ENCODE measurements at places on chromosomes 7 and 10. TPM values are rescaled to one million over a fixed set of nuclear protein-coding genes. Genes with fewer than 3 reads are reported as not detected.

GRCh38 chr10:34781711-34782110, 33.4 kb downstream of the PARD3 start:
- DNase-seq = no peak

GRCh38 chr7:22430457-22430856, 69.5 kb downstream of the STEAP1B start:
- no peak for DNase-seq

The PON1 gene
- 0.33 TPM for polyA plus RNA-seq

The CLRN3 gene
- 22.5 TPM for polyA plus RNA-seq

The ZSCAN21 gene
- 24.7 TPM for polyA plus RNA-seq

DNA sequence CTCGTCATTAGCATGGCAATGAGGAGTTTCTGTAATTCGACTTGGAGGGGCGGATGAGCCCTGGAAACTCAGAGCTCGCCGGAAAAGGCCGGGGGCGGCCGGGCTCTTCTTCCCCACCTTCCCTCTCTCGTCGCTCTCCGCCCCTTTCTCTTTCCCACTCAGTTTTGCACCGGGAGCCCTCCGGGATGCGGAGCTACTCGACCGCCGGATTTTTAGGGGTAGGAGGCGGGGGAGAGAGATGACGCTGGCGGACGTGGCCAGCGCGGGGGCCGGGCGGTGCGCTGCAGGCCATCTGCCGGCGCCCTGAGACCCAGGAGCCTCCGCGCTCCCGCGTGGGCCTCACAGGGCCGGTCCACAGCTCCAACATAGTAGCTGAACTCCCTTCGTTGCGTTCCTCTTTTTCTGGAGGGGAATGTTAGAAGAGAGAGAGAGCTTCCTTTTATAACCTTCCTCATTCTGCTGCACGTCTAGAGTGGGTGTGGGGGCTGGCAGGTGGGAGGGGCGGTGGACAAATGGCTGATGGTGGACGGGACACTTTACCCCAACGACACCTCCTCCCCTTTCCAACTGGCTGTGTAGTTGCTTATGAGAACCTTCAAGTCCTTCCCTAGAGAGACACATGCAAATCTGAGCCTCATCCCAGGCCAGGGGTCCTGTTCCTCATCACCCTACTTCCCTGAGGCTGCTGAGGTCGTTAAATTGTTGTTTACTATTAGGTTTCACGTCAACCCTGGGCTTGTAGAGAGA, 1.1 kb upstream of the HOXA1 start:
- peak; percentile 61 for DNase-seq

- DNase-seq = no peak
Measured at GRCh38 chr7:63047061-63047460, 951.6 kb upstream of the ZNF722 start.

The KCNH2 gene
- polyA plus RNA-seq = 13.1 TPM

DNA sequence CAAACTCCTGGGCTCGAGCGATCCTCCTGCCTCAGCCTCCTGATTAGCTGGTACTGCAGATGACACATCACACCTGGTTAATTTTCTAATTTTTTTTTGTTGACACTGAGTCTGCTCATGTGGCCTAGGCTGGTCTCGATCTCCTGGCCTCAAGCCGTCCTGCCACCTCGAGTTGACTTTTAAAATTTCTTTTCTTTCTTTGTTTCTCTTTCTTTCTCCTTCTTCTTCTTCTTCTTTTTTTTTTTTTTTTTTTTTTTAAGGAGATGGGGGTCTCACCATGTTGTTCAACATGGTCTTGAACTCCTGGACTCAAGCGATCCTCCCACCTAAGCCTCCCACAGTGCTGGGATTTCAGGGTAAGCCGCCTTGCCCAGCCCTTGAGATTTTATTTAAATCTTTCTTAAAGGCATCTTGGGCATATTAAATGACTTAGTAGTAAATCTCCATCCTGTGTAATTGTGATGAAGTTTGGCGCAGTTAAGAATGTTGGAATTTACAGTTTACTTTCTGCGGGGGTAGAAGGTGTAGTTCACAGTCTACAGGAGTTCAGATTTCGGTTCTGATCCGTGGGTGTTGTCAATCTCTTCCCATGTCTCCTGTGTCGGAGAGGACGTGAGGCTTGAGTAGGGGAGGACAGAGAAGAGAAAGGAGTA, 1.0 kb upstream of the ITGA8 start:
- no peak for DNase-seq
